ENCODE measurements at places on chromosomes 3 and 15.

- no peak for DNase-seq
These were observed 107.6 kb downstream of the OXNAD1 start for GRCh38 chr3:16372362-16373292.

GRCh38 chr3:150414258-150414657 is 6.2 kb downstream of the TSC22D2 start:
- DNase-seq, result no peak

DNA sequence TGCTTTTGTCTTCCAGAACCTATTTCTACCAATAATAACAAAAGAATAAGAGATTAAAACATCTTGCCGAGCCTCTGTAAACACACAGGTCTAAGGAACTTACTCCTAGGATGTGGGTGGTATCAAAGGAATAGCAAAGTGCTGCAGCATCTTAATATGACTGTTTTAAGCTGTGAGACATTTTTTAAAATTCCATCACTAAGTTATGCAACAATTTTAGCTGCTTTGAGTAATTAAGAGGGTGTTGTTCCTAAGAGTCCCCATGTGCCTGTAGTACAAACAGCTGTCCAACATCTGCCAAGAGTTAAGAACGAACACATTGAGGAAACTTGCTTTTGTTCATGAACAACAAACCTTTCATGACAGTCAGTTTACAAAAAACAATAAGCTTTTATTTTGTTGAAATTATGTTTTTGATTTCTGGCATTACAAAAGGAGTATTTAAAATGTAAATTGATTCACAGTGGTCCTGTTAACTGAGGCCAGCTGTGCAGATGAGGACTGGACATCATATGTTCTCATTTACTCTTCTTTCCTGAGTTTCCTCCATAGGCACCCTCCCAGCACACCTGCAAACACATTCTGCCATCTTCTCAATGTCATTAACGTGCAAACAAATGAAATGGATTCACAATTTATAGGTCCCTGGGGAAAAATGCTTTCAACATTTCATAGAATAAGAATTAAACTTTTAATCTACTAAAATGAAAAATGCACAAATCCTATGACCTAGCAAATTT is 337.3 kb upstream of the ARHGEF26 start:
- no peak for DNase-seq

GRCh38 chr3:177479630-177480029 is 282.3 kb upstream of the TBL1XR1 start:
- DNase-seq, result no peak

- DNase-seq, result no peak
These were observed 422.7 kb downstream of the PLCL2 start for GRCh38 chr3:17307482-17307881.

GRCh38 chr3:152258448-152259393 is 10.0 kb upstream of the MBNL1 start:
- peak; percentile 66 for DNase-seq

DNA sequence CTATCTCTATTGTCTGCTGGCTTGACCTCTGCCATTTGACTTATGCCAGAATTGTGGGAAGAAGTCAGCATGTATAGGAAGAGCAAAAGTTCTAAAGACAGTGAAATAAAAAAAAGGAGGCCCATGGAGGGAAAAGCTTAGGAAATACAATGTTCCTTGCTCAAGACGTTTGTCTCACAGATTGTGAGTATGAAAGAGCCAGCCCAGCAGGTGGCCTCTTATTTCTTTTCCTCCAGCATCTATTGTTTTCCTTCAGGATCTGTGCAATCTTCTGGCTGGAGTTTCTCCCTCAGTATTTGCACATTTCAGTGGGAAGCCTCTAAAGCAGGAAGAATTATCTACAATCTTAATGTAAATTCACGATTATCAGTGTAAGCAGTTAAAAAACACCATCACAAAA is 43.7 kb downstream of the ZDHHC3 start:
- no peak for DNase-seq

DNA sequence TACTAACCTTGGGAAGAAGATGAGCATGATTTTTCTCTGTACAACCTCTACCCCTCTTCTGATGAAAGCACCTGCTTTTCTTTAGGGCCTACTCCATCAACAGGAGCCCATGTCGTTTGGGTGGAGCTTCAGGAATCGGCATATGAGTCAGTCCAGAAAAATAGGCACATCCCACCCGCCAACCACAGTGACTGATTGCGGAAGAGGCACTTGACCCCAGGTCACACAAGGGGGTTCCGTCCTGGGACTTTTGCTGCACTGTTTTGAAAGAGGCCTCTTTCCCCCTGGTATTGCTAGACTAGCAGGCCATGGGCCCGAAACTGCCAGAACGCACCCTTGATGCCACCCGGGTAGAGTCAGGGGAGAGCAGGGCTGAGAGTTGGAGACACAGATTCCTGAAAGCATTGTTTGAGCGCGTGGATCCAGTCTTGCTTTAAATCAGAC is 19.3 kb upstream of the NRROS start:
- DNase-seq, result no peak

DNA sequence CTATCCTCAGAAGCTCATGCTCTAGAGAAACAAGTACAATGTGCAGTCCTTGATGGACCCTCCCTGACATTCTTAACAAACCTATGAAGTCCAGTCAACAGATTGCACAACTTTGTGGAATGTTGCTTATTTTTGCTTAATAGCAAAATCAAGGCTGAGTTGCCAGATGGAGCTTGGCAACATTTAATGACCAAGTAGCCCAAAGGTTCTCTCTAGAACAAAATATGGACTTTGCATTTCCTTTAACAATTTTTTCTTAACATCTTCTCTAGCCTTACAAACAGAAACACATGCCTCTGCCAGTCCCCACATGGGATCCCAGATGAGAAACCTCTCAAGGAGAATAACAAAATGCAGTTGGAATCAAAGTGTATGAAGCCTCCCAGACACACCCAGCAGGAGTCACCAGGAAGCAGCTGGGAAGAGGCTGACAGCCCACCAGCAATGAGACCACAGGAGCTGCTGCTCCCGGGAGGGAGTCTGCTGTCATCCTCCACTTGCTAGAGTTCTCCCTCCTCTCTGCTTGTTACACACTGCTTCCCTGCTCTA is 422.5 kb upstream of the CDIN1 start:
- no peak for DNase-seq

- peak; percentile 70 for DNase-seq
These were observed 2.3 kb upstream of the HAPLN3 start for GRCh38 chr15:88897456-88898194.

- DNase-seq, result no peak
These were observed 6.3 kb downstream of the ACAA1 start for GRCh38 chr3:38130631-38131065.

- DNase-seq, result no peak
These were observed 20.0 kb upstream of the PLCL2 start for GRCh38 chr3:16864610-16865313.

- DNase-seq, result no peak
These were observed 9.7 kb downstream of the WDR5B start for GRCh38 chr3:122406198-122406597.

- no peak for DNase-seq
These were observed 842.8 kb upstream of the EPHA6 start for GRCh38 chr3:95971573-95971972.

- no peak for DNase-seq
These were observed 457.5 kb downstream of the EDEM1 start for GRCh38 chr3:5644773-5645670.

GRCh38 chr3:169953462-169954141 is 13.0 kb upstream of the SEC62 start:
- DNase-seq, result no peak

GRCh38 chr3:48472673-48472922 is 26.1 kb downstream of the ATRIP start:
- no peak for DNase-seq

- no peak for DNase-seq
These were observed 299.1 kb upstream of the ROPN1 start for GRCh38 chr3:124291008-124291407.

DNA sequence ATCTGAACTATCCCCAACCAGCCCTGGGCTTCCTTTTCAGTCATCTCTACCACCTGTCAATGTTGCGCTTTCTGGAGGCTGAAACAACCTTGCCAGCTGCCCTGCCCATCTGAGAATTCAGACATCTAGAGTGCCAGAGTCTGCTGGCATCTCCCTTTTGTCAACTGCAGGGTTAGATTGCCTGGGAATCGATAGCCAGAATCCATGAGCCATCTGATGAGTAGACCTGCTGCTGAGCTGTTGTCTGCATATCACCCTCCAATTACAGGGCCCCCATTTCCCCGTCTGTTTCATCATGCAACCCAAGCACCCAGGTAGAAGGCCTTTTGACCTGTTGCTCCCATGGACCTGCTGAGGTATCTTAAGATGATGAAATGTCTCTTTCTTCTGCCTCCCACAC is 280.1 kb downstream of the EPHB1 start:
- DNase-seq, result no peak

DNA sequence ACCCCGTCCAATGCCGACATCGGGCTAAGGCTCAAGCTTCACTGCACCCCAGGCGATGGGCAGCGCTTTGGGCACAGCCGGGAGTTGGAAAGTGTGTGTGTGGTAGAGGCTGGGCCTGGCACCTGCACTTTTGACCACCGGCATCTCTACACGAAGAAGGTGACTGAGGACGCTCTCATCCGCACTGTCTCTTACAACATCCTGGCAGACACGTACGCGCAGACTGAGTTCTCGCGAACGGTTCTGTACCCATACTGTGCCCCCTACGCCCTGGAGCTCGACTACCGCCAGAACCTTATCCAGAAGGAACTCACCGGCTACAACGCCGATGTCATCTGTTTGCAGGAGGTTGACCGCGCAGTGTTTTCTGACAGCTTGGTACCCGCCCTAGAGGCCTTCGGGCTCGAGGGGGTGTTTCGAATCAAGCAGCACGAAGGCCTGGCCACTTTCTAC is 1.0 kb downstream of the PDE12 start:
- peak; percentile 9 for DNase-seq

DNA sequence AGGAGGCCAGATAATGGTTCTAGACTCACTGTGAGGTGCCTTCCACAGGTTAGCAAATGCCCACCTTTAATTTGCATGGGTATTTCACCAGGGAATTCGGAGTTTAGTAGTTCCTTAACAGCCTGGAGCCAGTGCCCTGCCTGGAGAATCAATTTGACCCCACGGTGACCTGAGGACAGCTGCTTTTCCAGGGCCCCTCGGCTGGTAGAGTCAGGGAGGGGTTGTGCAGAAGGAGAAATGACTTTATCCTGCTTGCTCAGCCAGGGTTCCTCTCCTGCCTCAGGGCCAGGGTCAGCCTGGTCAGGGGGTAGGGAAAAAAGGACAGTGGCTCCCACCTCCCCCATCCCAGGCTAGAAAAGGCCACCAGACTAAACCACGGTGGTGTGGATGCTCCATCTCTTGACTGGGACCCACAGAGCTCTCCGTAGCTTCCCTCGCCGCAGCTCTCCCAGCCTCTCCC is 12.0 kb downstream of the DLL4 start:
- no peak for DNase-seq

DNA sequence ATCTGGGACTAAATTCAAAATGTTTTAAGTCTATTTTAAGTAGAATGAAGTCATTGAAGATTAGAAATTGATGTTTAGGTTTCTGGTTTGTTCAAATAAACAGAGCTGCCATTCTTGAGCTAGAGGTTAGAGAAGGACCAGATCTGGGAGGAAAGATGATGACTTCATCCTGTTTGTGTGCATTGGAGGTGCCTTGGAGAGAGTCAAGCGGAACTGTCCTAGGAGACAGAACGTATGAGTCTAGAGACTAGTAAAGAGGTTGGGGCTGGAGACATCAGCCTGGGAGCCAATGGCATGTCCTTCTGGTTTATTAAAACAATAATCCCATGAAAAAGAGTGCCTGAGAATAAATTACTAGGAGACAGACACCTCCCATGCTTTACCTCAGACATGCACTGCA is 303.4 kb downstream of the KBTBD8 start:
- DNase-seq, result no peak

- no peak for DNase-seq
These were observed 61.4 kb upstream of the PARL start for GRCh38 chr3:183946037-183946436.

DNA sequence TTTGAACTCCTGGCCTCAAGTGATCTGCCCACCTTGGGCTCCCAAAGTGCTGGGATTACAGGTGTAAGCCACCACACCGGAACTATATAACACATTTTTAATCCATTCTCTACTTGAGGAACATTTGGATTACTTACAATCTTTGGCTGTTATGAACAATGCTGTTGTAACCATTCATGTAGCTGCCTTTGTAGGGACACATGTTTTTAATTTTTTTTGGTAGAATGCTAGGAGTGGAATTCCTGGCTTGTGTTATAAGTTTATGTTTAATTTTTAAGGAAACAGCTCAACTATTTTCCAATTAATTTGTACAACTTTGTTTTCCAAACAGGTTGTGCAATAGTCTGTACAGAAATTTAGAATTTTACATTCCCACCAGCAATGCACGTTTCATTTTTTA is 51.7 kb downstream of the GPR149 start:
- DNase-seq, result no peak

- DNase-seq, result no peak
These were observed 185.7 kb downstream of the ARRDC4 start for GRCh38 chr15:98146031-98146820.

DNA sequence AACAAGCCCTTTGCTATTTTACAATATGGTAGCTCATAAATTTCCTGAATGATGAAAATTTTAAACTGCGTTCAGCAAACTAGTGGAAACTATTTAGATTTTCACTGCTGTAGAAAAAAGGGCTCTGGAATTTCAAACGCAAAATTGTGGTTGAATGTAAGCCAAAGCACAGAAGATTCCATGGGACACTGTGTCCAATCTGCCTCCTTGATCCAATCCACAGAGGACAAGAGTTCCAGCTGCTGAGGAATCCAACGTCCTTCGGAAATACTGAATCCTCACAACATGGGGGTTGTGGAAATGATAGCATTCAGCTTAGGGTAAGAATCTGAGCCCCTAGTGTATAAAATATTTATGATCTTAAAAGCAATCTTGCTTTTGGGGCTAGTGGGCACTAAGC is 161.0 kb downstream of the PLD1 start:
- no peak for DNase-seq

- DNase-seq, result peak; percentile 19
These were observed 518 bp downstream of the OXSR1 start for GRCh38 chr3:38165722-38166387.

DNA sequence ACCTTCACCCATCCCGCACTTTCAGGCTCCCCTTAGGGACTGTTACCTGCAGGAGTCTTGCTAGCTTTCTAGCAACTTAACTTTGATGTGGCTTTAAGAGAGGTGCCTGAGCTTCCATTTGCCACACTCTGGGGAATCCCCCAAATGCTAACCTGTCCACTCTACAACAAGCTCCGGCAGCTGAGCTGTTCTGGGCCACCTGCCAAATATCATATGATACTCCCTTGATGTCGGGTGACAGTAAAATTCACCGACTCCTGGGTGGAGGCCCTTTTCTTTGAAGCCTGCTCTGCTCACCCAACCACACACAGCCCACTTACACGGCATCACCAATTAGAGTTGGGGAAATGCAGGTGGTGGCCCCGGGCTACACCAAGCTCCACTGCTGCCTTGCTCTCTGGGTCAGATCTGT is 38.0 kb upstream of the XCR1 start:
- DNase-seq, result peak; percentile 73
